CD4-positive, alpha-beta T cell treated with Interleukin-15 for 4 hours (primary cell): ENCODE measurements at places on chromosomes 5 and 9.
A peak's percentile ranks its signal among the peaks of the same experiment; 100 is the strongest.

GRCh38 chr5:181114844-181115778 is 15.9 kb downstream of the OR2V1 start:
- DNase-seq = no peak

DNA sequence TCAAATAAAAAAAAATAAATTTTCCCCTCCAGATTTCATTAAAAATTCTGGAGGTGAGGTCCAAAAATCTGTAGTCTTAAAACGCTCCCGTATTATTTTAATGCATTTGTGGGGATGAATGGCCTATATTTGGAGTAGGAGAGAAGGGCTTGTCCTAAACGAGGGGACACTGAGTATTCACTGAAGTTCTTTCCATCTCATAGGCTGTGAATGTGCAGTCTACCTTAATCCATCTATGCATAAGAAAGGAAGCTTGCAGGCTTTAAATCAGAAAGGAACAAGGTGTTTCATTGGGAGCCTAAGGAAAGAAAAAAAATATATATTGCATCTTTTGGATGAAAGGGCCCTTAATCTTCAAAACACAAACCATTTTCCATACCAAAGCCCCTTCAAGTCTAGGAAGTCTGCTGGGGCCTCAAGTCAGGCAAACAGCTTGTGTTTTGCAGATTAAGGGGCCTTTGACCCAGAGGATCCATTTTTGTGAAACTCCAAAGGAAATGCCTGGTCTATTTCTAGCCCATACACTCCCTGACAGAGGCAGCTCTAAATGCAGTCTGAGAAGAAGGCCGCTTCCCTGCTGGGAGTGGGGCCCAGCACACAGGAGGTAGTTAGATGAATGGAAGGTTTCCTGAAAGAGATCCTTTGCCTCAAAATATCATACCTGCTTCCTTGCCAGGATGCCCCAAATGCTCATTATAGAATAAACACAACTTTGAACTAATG is 35.6 kb downstream of the BRINP1 start:
- no peak for DNase-seq

- no peak for DNase-seq
Observed at GRCh38 chr9:12934545-12935272, 159.9 kb downstream of the LURAP1L start.

DNA sequence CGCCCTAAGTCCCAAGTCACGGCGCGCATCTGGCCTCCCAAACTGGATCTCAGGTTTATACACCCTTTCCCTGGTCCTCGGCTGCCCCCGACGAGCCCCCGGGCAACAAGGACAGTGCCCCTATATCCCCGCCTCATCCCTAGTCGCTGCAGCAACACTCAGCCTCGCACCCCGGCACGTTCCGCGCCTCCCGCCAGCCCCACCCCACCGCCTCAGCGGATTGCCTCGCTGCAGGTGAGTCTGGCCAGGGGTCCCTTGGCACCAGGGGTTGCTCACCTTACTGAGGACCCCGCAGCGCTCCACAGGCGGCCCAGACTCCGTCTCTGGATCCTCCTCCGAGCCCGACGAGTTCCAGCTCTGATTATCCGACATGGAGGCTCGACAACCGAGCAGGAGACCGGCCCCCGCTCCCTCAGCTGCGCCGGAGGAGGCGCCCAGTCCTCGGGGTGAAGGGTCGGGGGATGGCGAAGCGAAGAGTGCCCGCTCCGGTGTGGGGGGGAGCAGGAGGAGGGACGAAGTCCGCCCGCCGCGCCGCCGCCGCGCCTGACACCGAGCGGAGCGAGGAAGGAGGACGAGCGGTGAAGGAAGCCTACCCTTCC is 494 bp downstream of the CERT1 start:
- peak; percentile 18 for DNase-seq

DNA sequence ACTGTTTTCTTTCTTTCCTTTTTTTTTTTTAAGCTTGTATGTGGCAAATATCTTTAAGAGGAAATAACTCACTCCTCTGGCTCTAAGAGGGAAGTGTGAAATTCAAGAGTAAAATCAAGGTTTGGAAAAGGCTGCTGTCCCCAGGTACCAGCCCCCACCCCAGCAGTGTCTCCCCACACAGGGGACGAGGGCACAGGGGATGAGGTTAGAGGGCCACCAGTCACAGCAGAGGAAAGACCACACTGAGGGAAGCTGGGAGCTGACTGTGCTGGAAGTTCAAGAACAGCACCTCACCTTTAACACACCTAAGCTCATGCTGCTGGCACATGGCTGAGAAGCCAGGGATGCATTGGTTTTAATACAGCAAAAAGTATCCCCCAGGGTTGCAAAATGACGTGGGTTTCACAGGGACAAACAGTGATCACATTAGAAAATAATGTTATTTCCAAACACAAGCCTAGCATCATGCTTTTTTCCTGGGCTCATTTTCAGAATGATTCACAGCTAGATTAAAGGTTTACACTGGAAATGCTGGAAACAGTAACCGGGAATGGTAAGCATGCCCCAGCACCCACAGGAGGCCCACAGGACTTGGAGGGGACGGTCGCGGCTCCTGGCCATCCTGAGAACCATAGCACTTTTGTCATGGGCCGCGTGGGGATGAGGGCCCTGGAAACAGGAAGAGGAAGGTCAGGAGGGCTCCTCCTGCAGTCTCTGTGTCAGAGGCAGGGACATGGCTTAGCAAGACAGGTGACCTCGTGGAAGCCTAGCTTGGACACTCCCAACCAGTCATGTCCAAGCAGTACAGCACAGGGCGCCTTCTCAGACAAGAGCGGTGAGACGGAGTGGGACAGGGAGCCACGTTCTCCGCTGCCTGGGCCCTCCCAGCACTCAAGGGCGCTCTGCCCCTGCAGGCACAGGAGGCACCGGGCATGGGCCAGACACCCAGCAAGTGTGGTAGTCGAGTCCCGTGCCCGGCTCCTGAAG is 6.9 kb downstream of the LPCAT1 start:
- no peak for DNase-seq

GRCh38 chr9:137435980-137436760 is 5.0 kb downstream of the ENTPD8 start:
- DNase-seq = no peak

- DNase-seq = peak; percentile 27
Observed at GRCh38 chr5:44809215-44809955, 638 bp downstream of the MRPS30 start.

- DNase-seq = peak; percentile 89
Observed at GRCh38 chr5:170302653-170303501, 5.3 kb upstream of the LCP2 start.

DNA sequence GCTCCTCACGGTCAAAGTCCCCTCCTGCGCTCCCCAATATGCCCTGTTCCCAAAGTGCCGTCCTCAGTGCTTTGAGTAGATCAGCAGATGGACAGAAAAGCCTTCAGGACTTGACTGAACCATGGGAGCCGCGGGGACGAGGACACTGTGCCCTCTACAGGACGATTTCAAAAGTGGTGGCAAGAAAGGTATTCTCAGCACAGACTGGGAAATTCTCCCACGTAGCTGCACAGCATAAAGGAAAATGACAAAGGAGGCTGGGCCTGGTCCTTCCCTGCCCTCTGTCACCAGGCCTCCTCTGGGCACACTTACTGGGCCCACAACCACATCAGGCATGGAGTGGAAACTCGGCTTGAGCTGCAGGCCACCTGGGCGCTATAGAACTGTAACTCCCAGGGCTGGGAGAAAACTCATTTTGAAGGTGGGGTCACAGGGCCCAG is 16.7 kb upstream of the MTMR12 start:
- DNase-seq = peak; percentile 58

DNA sequence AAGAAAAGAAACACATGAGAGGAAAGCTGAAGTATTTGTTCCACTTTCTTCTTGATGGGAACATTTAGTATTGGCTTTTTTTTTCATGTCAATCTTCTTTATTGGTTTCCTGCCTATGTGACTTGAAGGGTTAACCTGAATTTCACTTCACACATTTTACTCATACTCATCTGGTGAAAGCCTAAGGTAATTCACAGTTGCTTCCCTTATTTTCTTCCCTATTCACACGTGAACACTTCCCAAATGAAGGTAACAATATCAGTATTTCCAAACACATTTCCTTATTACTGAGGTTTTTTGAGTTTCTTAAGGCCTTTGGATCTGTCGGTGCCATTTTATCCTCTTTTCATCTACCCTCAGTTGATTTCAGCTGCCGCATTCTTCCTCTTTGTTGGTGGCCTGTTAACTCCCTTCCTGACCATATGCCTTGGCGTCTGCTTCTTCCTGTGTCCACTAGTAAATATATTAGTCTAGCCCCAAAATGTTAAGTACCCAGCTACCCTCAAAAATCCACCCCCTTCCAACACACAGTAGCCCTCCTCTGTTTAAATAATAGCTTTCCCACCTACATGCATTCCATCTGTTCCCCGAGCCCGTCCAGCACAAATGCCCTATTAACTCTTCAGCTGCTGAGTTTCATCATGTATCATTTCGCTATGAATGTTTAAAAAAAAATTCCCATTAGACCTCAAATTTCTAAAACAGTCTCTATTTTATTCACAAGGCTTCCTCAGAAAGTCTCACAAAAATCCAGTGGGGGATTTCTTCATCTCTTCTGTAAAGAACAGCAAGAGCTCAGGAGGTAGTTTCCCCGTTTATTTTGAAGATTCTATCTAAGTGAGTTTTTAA is 97.3 kb downstream of the USP20 start:
- DNase-seq = peak; percentile 16

- DNase-seq = no peak
Observed at GRCh38 chr9:26243726-26244125, 565.5 kb upstream of the TUSC1 start.

DNA sequence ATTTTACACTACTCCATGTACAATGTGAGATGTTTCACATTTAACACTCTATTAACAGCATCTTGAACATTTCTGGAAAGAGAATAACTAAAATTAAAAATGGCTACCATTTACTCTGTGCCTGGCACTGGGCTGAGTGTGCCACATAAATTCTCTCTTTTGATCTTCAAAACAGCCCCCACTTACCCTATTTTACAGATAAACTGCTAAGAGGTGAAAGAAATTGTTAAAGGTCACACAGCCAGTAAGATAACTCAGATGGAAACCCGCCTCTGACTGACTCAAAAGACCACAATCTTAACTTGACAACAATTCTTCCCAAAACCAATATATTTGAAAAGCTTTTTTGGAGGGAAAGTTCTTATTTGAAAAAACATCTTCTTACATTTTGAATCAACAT is 97.3 kb downstream of the MAPKAP1 start:
- no peak for DNase-seq

DNA sequence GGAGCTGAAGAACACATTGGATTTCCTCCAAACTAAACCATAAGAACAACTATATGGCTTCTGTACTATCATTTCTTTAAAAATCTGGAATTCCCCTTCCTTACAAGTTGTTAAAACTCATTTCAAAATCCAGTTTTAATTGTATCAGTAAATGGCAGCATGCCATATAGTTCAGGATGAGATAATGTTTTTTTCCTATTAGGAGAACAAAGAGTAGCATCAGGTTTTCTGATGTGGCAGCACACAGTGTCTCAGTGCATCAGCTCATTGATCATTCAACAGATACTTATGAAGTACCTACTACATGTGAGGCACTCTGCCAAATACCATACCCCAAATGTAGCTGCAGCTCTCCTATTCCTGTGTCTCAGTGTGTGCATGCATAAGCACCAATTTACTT is 161.1 kb downstream of the EPB41L4A start:
- DNase-seq = no peak

GRCh38 chr5:118723021-118723338 is 265.4 kb downstream of the DTWD2 start:
- no peak for DNase-seq

DNA sequence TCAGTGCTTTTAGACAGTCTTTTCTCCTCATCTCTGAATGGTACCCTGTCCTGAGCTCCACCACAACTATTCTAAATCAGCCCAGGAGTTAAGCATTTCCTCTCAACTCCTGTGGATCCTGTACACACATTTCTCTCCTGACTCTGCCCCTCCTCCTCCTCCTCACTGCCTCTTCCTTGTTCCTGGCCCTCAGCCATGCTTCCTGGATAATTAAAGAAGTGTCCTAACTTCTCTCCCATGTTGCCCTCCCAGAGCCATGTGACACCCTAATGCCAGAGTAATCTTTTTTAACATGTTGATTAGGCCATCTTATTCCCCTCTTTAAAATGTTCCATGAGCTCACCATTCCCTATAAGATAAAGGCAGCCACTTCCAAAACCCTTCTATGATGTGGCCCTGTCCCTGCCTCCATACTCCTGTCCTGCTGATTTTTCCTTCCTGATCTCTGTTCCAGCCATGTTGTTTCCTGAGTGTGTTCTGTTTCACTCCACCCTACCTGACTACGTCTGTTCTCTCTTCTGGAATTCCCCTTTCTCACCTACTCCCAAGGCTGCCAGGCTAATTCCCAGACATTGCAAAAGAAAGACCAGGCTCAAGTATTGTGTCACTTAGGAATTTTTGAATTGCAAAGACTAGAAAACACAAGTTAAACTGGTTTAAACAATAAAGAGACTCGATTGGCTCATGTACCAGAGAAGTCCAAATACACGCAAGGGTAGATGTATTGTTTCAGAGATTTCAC is 295.2 kb downstream of the MAST4 start:
- DNase-seq = no peak

- no peak for DNase-seq
Observed at GRCh38 chr9:21015129-21015815, 16.2 kb downstream of the HACD4 start.

DNA sequence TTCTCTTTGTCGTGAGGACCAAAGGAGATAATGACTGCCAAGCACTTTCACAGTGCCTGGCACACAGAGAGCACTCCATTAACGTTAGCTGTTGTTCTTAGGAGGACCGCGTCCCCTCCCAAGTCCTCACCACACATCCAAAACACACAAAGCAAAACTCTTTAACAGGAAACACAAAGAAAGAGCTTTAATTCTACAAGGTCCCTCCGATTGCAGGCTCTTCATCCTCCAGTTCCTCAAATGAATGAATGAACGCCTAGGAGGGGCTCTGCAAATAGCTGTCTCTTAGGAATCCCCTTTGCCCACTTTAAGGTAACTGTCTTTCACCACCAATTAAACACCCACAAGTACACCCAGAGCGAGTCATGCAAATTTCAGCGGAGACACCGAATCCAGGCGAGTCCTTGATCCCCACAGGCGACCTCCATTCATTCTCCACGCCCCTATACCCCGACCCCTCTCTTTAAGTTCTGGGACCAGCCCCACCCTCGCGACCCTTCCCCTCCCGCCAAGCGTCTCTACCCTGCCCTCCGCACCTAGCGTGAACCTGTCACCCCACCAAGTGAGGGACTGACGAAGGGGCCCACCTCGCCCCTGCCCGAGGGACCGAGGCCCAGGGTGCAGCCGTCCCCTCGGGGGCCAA is 644 bp downstream of the TSC1 start:
- DNase-seq = no peak

DNA sequence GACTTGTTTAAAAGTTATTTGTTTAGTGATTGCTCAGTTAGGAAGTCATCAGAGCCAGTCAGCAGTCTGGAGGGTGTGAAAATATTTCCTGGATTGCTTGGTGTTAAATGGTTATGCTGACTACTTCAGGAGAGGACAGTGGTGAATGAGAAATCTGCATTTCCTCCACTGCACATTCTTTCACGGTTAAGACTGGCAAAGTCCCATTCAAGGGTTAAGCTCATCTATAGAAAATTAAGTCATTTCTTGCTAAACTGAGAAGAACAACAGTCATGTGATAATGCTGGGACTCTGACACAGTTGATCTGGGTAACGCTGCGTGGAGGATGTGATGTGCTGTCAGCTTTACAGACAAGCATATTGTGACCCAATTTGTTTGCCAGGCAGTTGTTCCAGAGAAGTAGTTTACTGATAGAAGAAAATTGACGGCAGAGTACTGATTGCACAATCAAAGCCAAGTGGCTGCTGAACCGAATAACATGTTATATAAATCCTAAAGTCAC is 80.4 kb downstream of the GRAMD2B start:
- DNase-seq = peak; percentile 8

GRCh38 chr9:69743930-69744329 is 15.9 kb downstream of the PTAR1 start:
- DNase-seq = no peak
